HFFc6 (cell line): ENCODE measurements at places on chromosomes 2 and 18.

DNA sequence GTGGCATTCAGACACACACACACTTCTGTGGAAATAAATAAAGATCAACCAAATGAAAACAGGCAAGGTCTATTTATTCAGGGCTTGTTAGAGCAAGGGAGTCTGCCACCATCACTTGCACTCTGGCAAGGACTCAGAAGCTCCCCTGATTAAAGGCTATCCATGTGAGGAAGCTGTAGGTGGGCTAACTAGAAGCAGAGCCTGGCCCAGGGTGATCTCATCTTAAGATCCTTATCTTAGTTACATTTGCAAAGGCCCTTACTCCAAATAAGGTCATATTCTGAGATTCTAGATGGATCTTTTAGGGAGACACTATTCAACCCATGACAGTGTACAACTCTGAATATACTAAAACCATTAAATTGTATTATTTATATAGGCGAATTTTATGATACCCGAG, 190.0 kb upstream of the SRD5A2 start:
- H3K4me1 ChIP-seq: no peaks in the 10 kb centered on the region
- H3K4me3 ChIP-seq: no peak overlapping the region
- H3K36me3 ChIP-seq: no peaks in the 10 kb centered on the region
- DNase-seq: no peak
- H3K27me3 ChIP-seq: peaks cover 5% of the 10 kb centered on the region
- H3K27ac ChIP-seq: no peak overlapping the region

DNA sequence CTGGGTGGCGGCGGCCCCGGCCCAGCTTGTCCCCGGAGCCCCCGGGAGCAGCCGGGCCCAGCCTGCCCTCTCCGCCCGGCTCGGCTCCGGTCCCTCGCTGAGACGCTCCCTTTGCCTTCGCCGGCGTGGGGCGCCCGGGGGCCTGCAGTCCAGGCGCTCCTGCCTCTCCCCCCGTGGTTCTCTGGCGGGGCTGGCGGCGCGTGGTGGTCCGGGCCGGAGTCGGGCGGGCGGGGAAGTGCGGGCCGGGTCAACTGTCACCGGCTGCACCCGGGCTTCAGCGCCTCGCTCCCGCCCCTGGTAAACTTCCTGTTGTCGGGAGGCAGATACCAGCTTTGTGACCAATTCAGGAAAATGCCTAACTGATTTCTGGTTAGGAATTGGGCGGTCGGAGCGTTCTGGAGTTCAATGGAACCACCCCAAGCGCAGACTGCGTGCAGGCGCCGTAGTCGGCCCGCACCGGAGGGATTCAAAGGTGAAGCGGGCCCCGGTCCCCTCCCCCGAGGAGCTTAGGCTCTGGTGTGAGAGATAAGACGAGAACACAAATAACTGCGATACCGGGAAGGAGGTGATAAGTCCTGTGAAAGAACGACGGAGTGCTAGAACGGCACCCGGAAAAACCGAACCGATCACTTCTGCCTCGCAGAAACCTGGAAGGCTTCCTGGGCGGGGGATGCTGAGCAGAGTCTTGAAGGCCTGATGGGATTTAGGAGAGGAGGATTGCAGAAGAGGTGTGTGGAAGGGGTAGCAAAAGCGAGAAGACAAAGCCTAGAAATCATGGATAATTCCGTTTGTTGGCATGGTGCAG, 891 bp downstream of the CAB39 start:
- peak overlapping the region; percentile 87 for H3K27ac ChIP-seq
- H3K4me3 ChIP-seq: peak overlapping the region; percentile 91
- H3K4me1 ChIP-seq: peaks cover 41% of the 10 kb centered on the region

DNA sequence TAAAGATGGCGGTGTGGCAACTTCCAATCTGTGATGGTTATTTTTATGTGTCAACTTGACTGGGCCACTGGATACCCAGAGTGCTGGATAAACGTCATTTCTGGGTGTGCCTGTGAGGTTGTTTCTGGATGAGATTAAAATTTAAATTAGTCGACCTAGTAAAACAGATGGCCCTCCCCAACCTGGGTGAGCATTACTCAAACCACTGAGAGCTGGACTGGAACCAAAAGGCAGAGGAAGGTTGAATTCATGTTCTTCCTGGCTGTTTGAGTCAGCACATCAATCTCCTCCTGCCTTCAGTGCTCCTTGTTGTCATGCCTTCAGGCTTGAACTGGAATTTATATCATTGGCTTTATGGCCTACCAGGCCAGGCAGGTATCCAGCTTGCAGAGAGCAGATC, 190.8 kb upstream of the RGPD4 start:
- peaks cover 33% of the 10 kb centered on the region for H3K4me1 ChIP-seq
- H3K27ac ChIP-seq: peak overlapping the region; percentile 38
- H3K4me3 ChIP-seq: no peak overlapping the region
- peak; percentile 16 for DNase-seq
- peaks cover 18% of the 10 kb centered on the region for H3K36me3 ChIP-seq

DNA sequence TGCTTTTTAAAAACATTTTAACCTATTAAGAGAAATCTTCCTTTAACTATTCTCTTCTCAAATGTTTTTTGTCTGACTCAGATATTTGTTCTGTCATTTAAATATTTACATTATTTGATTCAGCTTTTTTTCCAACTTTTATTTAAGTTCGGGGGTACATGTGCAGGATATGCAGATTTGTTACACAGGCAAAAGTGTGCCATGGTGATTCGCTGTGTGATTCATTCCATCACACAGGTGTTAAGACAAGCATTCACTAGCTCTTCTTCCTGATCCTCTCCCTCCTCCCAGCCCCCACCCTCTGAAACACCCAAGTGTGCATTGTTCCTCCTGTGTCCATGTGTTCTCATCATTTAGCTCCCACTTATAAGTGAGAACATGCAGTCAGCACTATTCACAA, 19.4 kb downstream of the SP100 start:
- no peak for DNase-seq
- no peak overlapping the region for H3K4me3 ChIP-seq
- H3K27ac ChIP-seq: no peak overlapping the region
- H3K36me3 ChIP-seq: peaks cover 47% of the 10 kb centered on the region
- no peaks in the 10 kb centered on the region for H3K27me3 ChIP-seq

- H3K27ac ChIP-seq: no peak overlapping the region
- no peak for DNase-seq
- peak overlapping the region; percentile 77 for H3K4me3 ChIP-seq
- peaks cover 18% of the 10 kb centered on the region for H3K27me3 ChIP-seq
Observed at GRCh38 chr18:23618862-23619387, 32.6 kb upstream of the NPC1 start.

GRCh38 chr2:18527822-18528221, 32.6 kb downstream of the RDH14 start:
- no peak for DNase-seq
- peaks cover 6% of the 10 kb centered on the region for H3K4me1 ChIP-seq
- no peak overlapping the region for H3K4me3 ChIP-seq
- no peaks in the 10 kb centered on the region for H3K36me3 ChIP-seq

DNA sequence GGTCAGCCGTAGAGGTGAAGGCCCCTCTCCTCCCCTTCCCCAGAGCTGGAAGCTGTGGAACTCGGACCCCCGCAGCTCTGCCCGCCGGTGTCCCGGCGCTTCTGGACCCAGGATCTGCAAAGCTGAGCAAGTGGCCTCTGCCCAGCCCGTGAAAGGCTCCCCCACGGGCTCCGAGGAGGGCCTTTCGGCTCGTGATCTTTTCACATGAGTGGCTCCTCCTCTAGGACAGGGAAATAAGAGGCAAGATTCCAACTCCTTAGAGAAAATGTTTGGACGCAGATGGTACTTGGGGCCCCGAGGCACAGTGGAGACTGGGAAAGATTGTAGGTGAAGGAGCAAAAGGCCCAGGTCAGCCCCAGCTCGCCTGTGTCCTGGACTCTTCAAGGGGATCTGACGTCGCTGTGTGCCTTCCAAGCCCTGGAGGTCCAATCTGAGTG, 48.2 kb upstream of the SP3 start:
- peak overlapping the region; percentile 73 for H3K4me3 ChIP-seq
- peaks cover 7% of the 10 kb centered on the region; the same call in 1 of the 2 replicates for H3K27me3 ChIP-seq
- H3K36me3 ChIP-seq: no peaks in the 10 kb centered on the region
- H3K27ac ChIP-seq: peak overlapping the region; percentile 77
- no peak for DNase-seq
- peaks cover 55% of the 10 kb centered on the region for H3K4me1 ChIP-seq
